Breast epithelium (tissue), 4 donors: ENCODE measurements at places on chromosomes 2 and 18. TPM values are rescaled to one million over a fixed set of nuclear protein-coding genes. Genes with fewer than 3 reads are reported as not detected.

D2HGDH gene
- total RNA-seq: 16.3 TPM

LCT gene
- not detected for total RNA-seq

DNA sequence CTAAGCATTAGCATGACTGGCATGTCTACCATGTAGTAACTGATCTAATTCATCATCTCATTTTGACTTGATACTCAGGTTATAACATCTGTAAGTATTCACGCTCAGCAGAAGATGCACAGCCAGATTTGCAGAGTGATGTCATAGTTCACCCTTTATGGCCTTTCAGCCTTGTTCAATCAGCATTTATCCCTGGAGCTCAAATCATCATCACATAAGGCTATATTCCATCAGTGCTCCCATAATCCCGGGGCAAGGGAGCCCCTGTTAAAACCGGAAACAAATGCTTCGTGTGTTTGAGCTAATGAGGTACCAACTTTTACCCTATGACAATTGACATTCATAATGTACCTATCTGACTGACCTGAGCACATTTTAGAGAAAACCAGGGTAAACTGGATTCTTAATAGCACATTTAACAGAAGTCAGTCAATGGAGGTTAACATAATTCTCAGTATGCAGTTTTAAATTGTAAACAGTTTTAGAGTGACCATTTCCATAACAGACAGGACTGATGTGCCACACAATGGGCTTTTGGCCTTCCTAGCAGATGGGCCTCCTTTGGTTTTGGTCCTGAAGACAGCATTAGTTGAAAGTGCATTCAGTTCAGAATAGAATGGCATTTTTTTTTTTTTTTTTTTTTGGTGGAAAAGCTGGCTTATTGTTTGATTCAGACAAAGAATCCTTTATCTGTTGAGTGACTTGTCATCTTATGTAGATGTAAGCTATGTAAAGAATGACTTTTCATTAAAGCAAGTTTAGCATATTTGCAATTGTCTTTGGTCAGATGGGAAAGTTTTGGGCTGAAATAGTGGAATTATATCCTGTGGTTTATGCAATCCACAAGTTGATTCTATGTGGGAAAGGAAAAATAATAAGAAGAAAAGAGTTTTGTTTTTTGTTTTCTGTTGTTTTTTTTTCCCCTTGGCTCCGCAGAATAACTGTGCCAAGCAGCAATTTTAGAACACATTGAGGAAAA is 866.0 kb upstream of the ACVR2A start:
- H3K27me3 ChIP-seq: no peaks in the 10 kb centered on the region
- H3K4me3 ChIP-seq: no peak overlapping the region
- no peak for DNase-seq
- no peaks in the 10 kb centered on the region for H3K4me1 ChIP-seq
- H3K36me3 ChIP-seq: no peaks in the 10 kb centered on the region

GRCh38 chr2:189633392-189633811 is 27.9 kb upstream of the ASNSD1 start:
- H3K27me3 ChIP-seq: no peaks in the 10 kb centered on the region
- H3K36me3 ChIP-seq: no peaks in the 10 kb centered on the region
- no peak overlapping the region for H3K4me3 ChIP-seq
- DNase-seq: no peak
- no peaks in the 10 kb centered on the region for H3K4me1 ChIP-seq

GRCh38 chr2:60260639-60261296 is 292.7 kb downstream of the BCL11A start:
- H3K4me1 ChIP-seq: no peaks in the 10 kb centered on the region
- H3K27me3 ChIP-seq: no peaks in the 10 kb centered on the region
- no peak overlapping the region for H3K4me3 ChIP-seq
- H3K36me3 ChIP-seq: no peaks in the 10 kb centered on the region
- peak; percentile 87 for DNase-seq

HOXD8 gene
- total RNA-seq: 36.1 TPM

- no peak for DNase-seq
- no peak overlapping the region for H3K27ac ChIP-seq
- no peaks in the 10 kb centered on the region for H3K27me3 ChIP-seq
- H3K4me1 ChIP-seq: no peaks in the 10 kb centered on the region
- H3K36me3 ChIP-seq: peaks cover 3% of the 10 kb centered on the region
These were observed 62.2 kb downstream of the TTC21B start for GRCh38 chr2:165891345-165891744.

DNA sequence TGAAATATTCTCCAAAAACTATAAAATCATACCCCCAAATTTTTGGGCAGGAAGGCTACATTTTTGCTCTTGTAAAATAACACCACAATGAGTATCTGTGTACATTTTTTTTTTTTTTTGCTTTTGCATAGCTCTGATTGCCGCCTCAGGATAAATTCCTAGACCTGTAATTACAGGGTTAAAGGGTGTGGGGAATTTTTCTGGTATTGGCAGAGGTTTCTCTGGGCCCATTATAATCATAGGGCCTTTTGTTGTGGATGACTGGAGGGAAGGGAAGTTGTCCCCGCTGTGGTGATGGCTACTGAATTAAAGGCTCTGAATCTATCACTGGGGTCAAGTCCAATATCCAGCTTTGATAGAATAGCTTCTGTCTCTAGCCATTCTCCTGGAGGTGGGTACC is 26.6 kb downstream of the CCDC195 start:
- no peak overlapping the region for H3K4me3 ChIP-seq
- no peaks in the 10 kb centered on the region for H3K36me3 ChIP-seq
- H3K4me1 ChIP-seq: no peaks in the 10 kb centered on the region
- no peak for DNase-seq

GKN2 gene
- total RNA-seq: not detected

DNA sequence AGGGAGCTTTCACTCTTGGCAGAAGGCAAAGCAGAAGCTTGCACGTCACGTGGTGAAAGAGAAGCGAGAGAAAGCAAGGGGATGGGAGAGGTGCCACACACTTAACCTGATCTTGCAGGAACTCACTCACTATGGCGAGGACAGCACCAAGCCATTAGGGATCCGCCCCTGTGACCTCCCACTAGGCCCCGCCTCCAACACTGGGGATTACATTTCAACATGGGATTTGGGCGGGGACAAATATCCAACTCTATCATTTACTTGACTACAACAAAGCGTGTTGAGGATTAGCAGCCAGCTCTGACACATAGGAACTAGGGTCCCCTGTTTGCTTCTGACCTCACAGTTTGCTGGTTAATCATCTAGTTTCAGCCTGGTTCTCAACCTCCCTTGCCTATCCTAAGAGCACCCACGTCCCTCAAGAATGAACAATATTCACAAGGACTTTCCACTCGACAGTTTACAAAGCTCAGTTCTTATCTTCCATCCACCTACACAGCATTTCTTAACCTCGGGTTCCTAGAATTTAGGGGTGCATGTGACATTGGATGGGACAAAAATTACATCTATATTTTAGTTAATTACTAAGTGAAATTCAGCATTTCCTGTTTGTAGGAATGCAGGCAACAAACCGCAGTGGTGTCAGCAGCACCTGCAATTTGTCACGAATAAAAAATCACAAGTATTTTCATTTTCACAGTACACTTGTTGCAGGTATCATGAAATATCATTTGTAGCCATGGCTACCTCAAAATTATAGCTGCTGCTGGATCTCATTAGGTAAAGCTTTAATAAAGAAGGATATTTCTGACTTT is 36.0 kb downstream of the LBH start:
- H3K4me1 ChIP-seq: no peaks in the 10 kb centered on the region
- no peak overlapping the region for H3K4me3 ChIP-seq
- no peak overlapping the region for H3K27ac ChIP-seq
- no peaks in the 10 kb centered on the region for H3K27me3 ChIP-seq
- no peak for DNase-seq

TACR1 gene
- 2.4 TPM for total RNA-seq

- H3K4me3 ChIP-seq: no peak overlapping the region
- DNase-seq: no peak
- H3K27me3 ChIP-seq: no peaks in the 10 kb centered on the region
- H3K27ac ChIP-seq: no peak overlapping the region
- no peaks in the 10 kb centered on the region for H3K36me3 ChIP-seq
These were observed 12.3 kb upstream of the SLC66A3 start for GRCh38 chr2:11142987-11143386.

DNA sequence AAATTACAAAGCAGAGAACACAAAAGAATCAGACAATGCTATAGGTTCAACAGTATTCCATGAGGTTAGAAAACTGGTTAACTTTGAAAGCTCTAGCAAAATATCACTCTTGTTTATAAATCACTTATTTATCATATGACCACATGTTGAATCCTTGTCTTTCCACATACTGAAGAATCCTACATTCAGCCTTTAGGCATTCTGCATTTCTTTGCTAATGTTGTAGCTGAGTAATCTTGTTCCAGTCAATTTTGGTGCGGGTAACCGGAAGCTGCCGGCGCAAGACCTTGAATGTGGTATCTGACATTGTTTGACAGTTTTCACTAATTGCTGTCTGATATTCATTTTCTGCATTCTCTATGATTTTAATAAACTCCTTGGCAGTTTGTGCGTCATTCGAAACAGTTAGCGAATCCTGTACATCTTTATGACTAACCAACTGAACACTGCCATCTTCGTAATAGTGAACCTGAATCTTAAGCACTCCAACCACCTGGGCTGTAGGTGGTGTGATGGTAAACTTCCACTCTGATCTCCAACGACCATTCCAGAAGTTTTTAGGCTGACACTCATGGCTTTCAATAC is 154.1 kb downstream of the BAZ2B start:
- no peaks in the 10 kb centered on the region for H3K27me3 ChIP-seq
- H3K27ac ChIP-seq: no peak overlapping the region
- DNase-seq: no peak
- H3K4me1 ChIP-seq: no peaks in the 10 kb centered on the region
- no peak overlapping the region for H3K4me3 ChIP-seq
- H3K36me3 ChIP-seq: no peaks in the 10 kb centered on the region

GRCh38 chr18:55550471-55550870 is 37.5 kb downstream of the TCF4 start:
- no peak overlapping the region for H3K4me3 ChIP-seq
- H3K4me1 ChIP-seq: no peaks in the 10 kb centered on the region
- H3K36me3 ChIP-seq: no peaks in the 10 kb centered on the region
- DNase-seq: no peak
- no peak overlapping the region for H3K27ac ChIP-seq
- H3K27me3 ChIP-seq: no peaks in the 10 kb centered on the region

EFR3B gene
- 0.73 TPM for total RNA-seq

GRCh38 chr2:64904413-64905329 is 84.5 kb upstream of the SLC1A4 start:
- H3K27me3 ChIP-seq: no peaks in the 10 kb centered on the region
- no peaks in the 10 kb centered on the region for H3K36me3 ChIP-seq

DNA sequence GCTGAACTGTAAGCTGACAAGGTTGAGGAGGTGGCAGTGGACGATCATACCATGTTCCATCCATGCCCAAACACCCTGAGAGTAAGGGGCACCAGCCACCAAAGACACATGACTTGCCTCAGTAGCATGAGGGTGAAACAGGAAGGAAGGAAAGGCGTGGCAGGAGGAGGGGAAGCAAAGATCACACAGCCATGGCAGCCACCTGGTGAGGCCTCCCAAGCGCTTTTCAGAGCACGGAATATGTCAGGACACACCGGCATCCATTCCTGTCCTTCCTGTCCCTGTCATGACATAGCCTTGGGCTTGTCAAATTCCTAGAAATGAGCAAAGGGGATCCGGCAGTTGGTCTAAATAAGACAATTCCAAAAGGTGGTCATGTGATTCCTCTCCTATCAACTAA is 118.7 kb downstream of the MYO5B start:
- H3K4me1 ChIP-seq: no peaks in the 10 kb centered on the region
- H3K27me3 ChIP-seq: no peaks in the 10 kb centered on the region
- no peak for DNase-seq
- no peaks in the 10 kb centered on the region for H3K36me3 ChIP-seq

DNA sequence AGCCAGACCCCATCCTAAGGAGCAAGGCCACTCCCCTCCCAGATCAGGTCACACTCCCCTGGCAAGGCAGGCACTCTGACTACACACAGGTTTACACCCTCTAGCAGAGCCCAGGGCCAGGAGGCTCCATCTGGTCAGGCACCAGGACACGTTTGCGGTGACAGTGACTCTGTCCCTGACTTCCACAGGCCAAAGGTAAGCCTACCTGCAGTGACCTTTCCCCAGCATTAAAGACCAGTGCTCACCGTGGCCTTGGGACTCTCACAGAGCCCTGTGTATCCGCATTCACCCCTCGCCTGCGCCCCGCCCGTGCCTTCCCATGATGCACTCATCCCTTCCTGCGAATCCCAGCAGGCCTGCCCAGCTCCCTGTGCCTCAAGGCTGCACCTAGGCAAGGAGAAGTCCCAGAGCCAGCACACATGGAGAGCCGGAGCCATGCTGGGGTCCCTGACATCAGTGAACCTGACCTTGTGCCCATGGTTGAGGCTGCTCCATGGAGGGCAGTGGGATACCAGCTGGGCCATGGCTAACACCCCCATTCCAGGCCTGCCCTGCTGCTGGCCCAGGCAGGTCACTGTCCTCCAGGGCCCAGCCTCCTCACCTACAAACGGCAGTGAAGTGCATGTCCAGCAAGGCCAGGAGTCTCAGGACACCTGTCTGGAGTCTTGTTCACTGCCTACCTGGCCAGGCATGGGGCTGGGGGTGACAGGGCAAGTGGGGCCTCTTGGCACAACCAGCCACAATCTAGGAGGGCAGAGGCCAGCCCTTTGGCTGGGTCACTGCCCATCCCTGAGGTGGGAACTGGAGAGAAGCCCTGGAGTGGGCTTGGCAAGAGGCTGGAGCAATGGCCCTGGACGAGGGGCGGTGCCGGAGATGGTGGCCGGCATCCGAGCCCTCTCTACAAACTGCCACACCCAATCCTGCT is 3.0 kb downstream of the NEURL3 start:
- H3K4me1 ChIP-seq: no peaks in the 10 kb centered on the region
- H3K4me3 ChIP-seq: no peak overlapping the region
- DNase-seq: peak; percentile 15
- H3K36me3 ChIP-seq: no peaks in the 10 kb centered on the region
